ENCODE measurements at places on chromosomes 11 and 22.
A peak's percentile ranks its signal among the peaks of the same experiment; 100 is the strongest.

DNA sequence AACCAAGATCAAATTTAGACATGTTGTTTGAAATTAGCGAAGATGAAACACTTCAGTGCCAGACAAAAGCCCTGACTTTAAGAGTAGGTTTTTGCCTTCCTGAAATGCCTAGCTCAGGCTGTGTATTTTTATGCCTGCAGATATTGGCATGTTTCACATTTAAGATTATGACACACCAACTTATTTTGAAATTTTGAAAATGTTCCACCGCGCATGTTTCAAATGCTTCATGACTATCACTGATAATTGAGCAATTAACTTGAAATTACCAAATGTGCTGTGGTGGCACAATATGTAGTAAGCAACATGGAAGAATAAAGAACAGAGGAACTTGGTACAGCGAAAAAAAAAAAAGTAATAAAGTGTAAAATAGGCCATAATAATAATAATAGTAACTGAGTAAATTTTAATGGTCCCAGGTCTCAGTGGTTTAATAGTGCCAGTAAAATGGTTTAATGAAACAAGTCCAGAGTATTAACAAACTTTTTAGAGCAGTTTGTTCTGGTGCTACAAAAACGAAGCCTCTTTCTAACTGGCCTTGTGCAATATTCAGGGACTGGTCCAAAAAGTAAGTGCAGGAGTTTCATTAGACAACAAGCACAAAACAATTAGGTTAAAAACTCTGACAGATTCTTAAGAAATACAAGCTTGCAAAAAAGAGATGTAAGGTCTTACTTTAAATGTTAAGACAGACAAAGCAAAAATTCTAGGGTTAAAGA lies 112.5 kb upstream of the SOX6 start:
- no peak for DNase-seq

GRCh38 chr11:1485504-1485885 lies 1.1 kb downstream of the MOB2 start:
- DNase-seq: no peak

DNA sequence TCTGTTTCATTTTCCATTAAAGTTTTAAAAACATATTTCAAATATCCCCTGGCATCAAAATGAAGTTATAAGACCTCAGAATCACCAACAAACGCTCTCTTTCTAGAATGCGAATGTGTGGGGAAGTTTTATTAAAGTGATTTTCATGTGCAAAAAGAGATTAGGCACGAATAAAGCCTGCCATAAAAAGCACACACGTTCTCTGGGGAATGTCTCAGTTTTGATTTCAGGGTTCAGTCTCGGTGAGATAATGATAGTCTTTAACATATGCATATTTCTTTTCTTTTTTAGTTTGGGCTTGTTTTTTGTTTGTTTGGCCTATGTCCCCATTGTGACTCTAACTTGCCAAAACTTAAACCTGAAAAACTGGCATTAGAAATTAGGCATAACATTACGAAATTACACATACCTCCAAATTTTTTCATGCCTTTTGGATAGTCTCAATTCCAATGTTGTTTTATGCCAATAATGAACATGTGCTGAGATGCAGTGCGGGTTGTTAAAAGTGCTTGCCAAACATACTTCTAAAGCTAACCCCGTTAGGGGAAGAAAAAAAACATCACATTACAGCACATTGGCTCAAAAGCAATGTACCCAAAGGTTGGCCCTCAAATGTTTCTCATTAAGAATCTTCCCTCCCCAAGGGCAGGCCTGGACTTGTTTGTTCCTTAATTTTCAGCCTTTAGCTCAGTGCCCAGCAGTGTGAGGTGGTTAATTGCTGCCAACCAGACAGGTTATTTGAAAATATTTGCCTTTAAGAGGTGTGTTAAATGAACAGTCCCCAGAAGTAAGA lies 33.2 kb upstream of the FBLN1 start:
- DNase-seq: no peak

DNA sequence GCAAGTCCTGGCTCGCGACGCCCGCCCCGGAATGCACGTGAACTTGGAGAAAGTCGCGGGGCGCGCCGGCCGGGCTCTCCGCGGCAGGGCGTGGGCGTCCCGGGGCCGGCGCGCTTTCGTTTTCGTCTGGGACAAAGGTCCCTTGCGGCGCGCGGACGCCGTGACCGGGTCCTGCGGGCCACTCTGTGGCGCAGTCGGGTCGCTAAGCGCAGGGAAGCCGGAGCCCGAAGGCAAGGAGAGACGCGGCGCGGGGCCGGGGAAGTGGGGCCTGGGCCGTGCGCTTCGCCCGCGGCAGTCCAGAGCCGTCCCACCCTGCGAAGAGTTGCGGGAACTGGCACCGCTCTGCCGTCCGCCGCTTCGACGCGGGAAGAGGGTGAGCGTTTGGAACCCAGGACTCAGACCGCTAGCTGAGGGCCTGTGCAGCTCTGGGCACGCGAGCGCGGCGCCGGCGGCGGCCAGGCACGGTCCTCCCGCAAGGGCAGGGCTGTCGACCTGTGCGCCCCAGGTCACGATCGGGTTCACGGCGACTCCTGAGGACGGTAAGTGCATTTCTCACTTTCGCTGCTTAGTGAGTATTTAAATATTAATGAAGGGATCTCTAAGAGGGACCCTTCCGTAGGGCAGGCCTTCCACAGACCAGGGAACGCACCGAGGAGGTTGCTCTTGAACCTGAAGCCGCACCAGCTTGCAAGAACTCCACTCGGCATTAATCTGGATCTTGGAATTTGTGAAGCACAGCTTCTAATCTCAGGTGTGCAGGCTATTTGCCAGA lies 78.0 kb upstream of the PPARA start:
- no peak for DNase-seq

GRCh38 chr22:29848111-29848510 lies 10.0 kb upstream of the ASCC2 start:
- no peak for DNase-seq

DNA sequence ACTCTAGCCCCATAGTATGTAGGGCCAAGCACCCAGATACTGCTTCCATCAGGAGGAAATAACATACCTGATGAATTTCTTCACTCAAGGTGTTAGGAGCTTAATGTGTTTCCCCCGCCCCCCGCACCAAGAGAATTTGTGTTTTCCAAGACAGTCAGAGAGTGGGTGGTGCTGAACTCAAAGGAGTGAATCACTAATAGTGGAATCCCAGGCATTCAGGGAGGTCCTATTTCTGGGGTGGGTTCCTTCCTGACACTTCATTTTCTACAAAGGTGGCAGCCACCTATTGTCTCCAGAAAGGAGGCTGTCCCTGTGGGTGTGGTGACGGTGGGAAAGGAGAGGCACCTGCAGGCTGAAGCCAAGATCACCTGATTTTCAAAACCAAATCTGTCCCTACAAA lies 50.8 kb upstream of the ELF5 start:
- no peak for DNase-seq

- DNase-seq: no peak
Measured at GRCh38 chr22:41775976-41776375, 24.5 kb upstream of the CCDC134 start.

DNA sequence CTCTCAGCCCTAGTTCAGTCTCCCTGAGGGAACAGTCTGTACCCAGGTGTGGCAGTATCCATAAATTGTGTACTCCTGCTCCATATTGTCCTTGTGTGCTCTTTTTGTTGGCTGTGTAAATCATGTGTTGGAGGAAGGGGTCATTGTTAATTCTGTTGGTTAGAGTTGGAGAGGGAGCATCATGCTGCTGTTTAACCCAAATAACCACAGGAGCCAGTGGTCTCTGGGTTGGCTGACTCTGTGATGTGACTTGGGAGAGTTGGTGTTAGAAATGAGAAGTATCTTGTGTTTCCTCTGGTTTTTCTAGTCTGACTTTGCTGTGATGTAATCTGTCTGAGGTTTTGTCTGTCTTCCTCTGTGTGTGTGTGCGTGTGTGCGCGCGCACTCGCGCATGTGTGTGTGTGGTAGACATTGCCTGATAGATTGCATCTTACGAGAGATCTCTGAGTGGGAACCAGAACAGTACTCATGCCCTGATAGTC lies 30.5 kb downstream of the CTNND1 start:
- DNase-seq: peak; percentile 78

- DNase-seq: no peak
Measured at GRCh38 chr11:106466521-106467080, 389.1 kb downstream of the AASDHPPT start.

- no peak for DNase-seq
Measured at GRCh38 chr11:113373306-113373705, 14.3 kb upstream of the ANKK1 start.

- DNase-seq: no peak
Measured at GRCh38 chr11:25793637-25794036, 538.3 kb upstream of the ANO3 start.

GRCh38 chr11:10803676-10804075 lies 5.0 kb downstream of the EIF4G2 start:
- no peak for DNase-seq

- no peak for DNase-seq
Measured at GRCh38 chr22:42907404-42908373, 50.6 kb upstream of the ARFGAP3 start.

DNA sequence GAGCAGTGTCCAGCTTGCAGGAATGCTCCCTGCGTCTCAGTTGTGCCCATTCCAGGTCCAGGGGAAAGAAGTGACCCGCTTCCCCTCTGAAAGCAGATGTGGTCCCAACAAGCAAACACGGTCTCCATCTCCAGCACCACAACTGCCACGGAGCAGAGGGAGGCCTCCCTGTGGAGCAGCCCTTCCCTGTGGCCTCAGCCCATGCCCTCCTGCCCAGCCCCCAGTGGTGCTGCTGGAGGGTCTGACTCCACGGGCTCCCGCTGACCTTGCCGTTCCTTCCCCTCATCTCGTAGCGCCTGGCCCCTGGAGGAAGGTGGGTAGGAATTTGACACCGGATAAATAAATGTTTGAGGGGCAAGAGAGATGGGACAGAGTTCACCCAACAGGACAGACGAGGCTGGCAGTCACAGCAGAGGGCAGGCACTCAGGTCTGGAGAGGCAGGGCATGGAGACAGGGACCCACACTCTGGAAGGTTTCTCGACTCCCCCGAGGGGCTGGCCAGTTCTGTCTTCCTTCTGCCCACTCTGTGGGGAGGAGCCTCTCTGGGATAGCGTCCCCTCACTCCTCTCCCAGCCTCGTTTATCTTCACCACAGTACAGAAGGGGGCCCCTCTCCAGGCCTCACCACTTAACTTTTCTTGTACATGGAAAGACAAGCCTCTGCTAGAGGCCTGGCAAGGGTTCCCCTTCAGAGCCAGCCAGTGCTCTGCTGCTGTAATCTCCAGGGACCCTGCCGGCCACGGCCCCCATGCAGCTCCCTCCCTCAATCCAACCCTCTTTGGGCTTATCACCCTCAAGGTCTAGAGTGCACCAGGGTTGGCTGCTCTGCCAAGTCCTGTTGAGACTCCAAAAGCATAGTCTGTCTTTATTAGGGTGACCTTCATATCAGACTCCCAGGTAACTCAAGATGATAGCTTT lies 7.5 kb upstream of the ST3GAL4 start:
- DNase-seq: no peak

DNA sequence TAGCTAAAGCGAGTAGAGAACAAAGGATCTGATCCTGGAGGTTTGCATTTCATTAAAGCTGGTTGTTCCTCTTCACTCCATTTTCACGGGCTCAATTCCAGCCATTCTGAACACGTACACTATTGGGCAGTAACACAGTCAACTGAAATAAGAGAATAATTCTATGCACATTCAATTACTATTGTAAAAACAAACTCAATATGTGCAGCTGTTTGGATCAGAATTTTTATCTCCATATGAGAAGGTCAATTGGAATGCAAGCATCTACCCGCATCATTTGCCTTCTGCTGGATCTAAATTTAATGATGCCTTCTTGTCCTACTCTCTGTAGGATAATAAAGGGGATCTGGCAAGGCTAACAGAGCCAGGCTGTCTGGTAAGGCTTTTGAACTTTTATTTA lies 562.8 kb upstream of the CCDC179 start:
- no peak for DNase-seq

DNA sequence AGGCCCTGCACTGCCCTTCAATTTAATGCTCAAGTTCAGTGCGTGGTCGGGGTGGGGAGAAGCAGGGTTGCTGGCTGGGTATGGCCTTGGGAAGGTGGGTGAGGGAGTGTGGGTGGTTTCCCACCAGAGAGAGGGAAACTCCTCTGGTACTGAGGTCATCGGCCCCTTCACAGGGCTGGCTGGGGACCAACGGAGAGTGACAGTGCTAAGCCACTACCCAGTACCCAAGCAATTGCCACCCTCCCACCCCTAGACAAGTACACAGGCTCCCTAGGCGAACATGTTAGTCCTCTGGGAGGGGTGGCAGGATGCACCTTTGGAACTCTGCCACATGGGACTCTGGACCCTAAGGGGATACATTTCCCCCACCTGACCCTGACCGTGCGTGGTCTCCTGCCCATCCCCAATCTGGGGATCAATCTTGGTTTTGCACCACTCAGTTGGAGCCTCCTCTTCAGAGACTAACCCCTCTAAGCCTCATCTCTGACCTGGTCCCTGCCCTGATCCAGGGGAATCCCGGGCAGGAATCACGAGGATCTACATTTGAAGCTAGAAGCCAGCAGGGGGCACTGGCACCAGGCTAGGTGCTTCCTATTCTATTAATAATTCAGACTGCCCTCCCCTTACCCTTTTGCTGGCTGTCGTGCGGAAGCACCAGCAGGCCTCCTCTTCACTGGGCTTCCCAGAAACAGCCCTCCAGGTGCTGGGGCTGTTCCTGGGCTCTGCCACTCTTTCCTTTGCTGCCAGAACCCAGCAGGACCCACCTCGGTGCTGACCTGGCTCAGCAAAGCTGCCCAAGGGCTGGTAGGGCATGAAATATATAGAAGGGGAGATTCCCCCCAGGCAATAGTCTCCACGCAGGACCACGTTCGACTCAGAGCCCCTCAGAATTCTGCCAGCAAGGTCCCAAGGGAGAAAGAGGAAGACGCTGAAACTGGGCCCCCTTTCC lies 377.7 kb downstream of the TENM4 start:
- DNase-seq: no peak

DNA sequence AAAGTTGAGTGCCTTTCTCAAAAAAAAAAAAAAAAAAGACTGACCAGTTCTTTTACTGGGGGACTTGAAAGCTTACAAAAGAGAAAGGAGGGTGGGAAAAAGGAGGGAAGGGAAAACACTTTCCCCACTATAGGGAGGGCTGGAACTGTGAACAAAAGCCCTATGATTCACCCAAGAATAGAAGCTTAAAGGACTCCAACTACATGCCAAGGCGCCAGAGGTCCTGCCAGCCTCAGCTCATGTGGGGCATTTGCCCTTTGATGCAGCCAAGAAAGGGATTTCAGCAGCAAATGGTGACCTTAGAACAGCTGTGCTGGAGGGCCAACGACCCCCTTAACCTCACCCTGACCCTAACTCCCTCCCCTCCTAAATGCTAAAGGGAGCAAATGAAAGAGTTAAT lies 160.0 kb downstream of the NTM start:
- DNase-seq: no peak
